Fibroblast of skin of right biceps (primary cell): ENCODE measurements at places on chromosomes 11 and 22.
A peak's percentile ranks its signal among the peaks of the same experiment; 100 is the strongest.

- no peak for DNase-seq
Measured at GRCh38 chr11:14593671-14594070, 49.9 kb upstream of the PDE3B start.

GRCh38 chr22:21921184-21921721, 31.4 kb downstream of the PPM1F start:
- DNase-seq, result no peak

DNA sequence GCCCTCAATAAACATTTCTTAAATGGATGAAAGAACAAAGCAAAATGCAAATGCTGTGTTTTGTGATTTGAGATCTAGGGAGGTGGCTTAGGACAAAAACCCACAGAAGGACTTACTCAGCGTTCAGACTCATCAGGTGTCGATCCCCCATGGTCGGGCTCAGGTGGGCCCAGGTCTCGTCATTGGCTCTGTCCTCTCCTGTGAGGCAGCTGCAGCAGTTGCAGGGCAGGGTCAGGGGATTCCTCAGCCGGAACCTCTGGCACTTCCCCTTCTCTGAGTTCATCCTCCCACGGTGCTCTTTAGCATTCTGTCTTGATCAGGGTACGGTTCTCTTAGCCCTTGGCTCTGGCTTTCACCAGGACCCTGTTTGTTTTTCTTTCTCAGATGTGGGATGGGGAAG, 14.0 kb upstream of the ACR start:
- no peak for DNase-seq

GRCh38 chr11:46242952-46243795, 34.3 kb upstream of the CREB3L1 start:
- peak; percentile 99 for DNase-seq

GRCh38 chr11:87304412-87304811, 266.7 kb downstream of the TMEM135 start:
- DNase-seq, result no peak

DNA sequence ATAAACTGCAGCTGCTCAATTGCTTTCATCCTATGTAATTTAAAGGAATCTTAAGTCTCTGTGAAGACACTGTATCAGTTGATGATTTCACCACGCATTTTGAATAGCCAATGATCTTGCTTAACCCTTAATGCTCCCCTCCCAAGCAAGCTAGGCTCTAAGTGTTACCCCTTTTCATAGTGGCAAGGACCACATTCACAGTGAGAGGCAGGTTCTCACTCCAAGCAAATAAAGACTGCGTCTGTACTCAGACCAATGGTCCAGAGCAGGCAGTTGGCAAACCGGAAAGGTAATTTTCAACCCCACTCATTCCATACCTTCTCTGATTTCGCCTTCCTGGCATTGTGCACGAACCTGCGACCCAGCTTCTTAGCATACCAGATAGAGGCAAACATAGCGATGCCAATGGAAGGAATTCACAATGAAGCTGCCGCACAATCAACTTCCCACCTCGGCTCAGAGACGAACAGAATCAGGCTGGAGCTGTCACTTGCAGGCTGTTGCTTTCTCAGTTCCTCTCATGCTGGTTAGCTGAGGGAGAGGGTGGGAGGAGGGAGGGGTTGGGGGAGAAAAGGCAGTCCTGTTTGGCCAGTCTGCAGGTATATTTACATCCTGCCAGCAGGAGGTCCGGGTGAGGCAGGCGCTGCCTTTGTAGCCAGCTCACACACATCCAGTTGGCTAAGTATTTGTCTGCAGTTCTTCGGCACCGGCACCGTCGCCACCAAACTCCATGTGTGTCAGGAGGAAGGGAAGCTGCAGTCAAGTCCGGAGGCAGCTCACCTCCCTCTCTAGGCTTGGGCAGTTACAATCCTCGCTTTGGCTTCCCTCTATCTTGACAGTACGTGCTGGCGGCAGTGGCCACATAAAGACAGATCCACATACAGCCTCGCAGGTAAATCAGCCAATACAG, 1151.2 kb upstream of the CCDC90B start:
- DNase-seq, result peak; percentile 8

GRCh38 chr11:63687845-63688244, 6.5 kb downstream of the RTN3 start:
- peak; percentile 17 for DNase-seq

DNA sequence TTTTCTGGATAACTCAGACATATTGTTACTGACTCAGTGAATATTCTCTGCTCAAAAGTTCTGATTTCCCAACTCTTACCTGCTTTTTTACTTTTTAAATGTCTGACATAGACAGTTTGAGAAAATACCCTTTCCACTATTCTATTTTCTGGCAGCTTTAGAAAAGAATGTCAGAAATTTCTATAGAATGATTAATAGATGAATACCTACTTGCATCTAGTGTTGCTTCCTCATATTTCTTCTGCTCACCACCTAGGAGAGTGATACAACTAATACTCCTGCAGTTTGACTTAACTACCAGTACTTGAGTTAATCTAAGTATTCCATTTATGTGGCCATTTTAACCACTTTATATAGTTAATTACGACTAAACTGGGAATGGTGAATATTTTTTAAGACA, 55.2 kb downstream of the KDM2A start:
- no peak for DNase-seq

- DNase-seq, result peak; percentile 96
Measured at GRCh38 chr11:41954034-41954433, 494.6 kb upstream of the LRRC4C start.

DNA sequence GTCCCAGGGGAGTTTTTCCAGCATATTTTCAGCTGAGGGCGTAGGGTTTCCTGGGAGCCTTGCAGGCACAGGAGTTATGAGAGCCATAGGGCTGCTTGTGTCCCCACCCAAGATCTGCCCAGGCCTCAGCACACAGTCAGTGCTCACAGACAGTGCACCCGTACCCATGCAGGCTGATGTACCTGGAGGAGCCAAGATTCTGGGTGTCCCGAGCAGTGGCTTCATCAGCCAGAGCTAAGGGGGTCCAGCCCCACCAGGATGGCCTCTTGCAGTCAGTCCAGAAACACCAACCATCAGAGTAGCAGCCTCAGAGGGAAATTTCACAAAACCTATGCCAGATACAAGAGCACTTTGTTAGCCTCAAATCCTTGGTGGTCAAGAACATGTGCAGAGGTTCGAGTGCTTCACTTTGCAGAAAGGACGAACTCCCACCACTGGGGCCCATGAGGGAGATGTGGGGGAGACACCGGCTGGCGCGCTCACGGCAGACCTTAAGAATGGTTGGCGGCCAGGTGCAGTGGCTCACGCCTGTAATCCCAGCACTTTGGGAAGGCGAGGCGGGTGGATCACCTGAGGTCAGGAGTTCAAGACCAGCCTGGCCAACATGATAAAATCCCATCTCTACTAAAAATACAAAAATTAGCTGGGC, 43.8 kb upstream of the RTL6 start:
- no peak for DNase-seq

DNA sequence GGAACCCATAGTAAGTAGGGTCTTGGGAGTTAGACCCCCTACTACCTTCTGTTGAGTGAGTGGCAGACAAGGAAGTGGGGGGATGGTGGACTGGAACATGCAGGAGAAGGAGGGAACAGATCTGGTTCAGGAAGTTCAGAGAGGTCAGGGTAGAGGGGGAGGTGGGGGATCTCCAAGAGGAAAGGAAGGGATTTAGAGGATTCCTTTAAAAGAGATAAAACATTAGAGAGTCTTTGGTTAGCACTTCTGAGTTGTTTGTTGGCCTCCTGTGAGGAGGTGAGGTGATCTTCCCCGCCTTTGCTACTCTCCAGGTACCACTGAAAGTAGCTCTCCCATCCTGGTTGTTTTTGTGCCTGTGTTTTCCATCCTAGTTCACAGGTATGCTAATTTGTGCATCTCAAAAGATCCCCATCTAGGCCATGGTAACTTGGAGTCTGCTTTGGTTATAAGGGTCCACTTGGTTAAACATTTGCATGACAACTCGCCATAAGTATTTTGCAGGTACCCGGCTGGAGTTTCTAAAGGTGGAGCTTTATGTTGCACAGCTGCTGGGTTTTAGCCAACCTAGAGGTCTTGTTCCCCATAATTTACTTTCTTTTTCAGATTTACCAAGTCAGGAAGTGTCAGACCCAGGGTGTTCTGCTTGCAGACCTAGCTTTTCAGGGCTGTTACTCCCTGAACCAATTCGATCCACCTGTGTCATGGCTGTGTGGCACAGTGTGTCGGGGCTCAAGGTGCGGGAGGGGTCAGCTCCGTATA, 79.3 kb upstream of the SORL1 start:
- no peak for DNase-seq

DNA sequence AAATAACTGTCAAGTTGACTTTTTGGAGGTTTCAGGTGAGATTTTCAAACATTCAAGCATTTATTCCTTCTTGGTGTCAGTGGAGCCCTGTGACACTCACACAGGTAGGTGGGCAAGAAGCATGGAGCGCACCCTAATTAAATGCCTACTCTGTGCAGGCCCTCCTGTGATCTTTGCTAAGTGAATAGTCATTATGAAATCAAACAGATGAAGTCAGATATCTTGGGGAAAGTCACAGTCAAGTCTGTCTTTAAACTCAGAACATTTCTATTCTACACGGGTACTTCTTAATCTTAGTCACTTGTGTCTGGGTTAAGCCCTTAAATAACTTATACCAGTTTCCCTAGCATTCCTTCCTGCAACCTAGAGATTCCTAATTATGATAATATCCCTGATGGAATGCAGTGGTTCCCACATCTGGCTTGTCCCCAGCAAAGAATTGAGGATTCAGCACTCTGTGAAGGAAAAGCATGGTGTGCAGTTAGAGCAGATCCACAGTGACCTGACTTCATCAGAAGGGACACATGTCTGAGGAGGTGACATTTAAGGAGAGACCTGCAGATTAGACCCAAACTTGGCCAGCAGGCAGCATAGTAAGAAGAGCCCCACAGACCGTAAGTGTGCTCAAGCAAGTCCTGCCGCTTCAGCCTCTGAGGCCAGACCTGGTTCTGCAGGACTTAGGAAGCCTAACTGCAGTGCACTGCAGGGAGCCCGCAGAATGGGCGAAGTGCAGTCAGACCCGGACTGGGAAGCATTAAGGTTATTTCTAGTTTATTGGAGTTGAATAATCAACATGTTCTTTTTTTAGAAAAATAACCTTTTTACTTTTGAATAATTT, 85.3 kb upstream of the GAL start:
- peak; percentile 51 for DNase-seq

DNA sequence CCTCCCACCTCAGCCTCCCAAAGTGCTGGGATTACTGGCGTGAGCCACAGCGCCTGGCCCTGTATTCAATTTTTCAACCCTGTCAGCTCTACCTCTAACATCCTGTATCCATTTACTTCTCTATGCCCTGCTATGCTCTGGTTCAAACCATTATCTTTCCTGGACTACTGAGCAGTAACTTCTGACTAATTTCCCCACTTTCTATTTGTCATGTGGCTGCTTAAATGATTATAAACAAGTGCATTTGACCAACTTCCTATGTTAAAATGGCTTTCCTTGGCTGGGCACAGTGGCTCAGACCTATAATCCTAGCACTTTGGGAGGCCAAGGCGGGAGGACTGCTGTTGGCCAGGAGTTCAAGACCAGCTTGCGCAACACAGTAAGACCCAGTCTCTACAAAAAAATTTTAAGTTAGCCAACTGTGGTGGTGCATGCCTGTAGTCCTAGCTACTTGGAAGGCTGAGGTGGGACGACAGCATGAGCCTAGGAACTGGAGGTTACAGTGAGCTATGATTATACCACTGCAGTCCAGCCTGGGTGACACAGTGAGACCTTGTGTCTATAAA, 2.1 kb downstream of the MED19 start:
- no peak for DNase-seq

GRCh38 chr22:49476176-49476575, 351.5 kb downstream of the BRD1 start:
- no peak for DNase-seq

- no peak for DNase-seq
Measured at GRCh38 chr11:69540118-69541000, 58.9 kb downstream of the LINC01488 start.

DNA sequence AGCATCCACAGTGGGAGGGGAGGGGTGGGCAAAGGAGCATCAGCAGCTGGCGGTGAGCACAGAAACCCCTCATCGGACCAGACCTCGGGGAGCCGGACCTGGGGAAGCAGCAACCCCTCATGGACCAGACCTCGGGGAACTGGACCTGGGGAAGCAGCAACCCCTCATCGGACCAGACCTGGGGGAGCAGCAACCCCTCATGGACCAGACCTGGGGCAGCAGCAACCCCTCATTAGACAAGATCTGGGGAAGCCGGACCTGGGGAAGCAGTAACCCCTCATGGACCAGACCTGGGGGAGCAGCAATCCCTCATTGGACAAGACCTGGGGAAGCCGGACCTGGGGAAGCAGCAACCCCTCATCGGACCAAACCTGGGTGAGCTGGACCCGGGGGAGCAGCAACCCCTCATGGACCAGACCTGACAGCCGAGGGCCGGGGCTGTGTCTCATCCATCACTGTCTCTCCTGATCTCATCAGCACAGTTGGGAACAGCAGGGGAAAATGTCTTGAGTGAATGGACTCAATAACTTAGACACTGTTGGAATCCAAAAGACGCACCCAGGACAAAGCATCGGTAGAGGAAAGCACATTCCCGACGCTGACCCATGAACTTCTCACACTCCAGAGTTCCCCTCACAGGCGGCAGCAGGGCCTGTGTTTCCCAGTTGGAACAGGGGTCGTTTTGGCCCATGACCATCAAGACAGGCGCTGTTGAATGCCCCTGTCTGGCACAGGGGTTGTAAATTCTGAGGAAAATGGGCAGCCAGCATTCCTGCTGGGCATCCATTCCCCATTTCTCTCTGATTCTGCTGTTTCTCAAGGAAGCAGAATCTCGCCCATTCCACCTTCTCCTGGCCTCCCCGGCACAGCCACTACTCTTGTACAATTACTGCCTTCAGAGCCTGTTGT, 1494.6 kb downstream of the TBC1D22A start:
- DNase-seq, result no peak
